ENCODE measurements at places on chromosomes 1 and 21. TPM values are rescaled to one million over a fixed set of nuclear protein-coding genes. Genes with fewer than 3 reads are reported as not detected.
A peak's percentile ranks its signal among the peaks of the same experiment; 100 is the strongest.

DNA sequence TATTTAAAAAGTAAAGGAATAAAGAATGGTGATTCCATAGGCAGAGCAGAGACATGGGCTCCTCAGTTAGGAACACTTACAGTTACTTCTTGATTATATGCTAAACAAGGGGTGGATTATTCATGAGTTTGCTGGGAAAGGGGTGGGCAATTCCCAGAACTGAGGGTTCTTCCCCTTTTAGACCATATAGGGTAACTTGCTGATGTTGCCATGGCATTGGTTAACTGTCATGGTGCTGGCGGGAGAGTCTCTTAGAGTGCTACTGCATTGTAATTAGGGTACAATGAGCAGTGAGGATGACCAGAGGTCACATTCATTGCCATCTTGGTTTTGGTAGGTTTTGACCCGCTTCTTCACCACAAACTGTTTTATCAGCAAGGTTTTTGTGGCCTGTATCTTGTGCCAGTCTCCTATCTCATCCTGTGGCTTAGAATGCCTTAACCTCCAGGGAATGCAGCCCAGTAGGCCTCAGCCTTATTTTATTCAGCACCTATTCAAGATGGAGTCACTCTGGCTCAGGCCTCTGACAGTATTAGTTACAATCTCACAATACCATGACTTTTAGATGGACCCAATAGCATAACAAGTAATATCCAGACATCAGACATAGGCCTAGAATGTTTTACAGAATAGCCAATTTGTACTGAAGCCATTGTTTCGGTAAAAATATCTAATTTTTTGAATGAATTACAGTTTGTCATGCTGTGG, 106.8 kb downstream of the ZBTB18 start:
- no peak for DNase-seq

DNA sequence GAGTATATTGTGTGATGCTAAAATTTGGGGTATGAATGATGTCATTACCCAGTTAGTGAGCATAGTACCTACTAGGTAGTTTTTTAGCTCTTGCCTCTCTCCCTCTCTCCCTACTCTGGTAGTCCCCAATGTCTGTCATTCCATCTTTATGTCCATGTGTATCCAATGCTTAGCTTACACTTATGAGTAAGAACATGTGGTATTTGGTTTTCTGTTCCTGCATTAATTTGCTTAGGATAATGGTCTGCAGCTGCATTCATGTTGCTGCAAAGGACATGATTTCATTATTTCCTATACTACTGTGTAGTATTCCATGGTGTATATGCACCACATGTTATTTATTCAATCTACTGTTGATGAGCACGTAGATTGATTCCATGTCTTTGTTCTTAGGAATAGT, 54.4 kb upstream of the NEGR1 start:
- no peak for DNase-seq

DNA sequence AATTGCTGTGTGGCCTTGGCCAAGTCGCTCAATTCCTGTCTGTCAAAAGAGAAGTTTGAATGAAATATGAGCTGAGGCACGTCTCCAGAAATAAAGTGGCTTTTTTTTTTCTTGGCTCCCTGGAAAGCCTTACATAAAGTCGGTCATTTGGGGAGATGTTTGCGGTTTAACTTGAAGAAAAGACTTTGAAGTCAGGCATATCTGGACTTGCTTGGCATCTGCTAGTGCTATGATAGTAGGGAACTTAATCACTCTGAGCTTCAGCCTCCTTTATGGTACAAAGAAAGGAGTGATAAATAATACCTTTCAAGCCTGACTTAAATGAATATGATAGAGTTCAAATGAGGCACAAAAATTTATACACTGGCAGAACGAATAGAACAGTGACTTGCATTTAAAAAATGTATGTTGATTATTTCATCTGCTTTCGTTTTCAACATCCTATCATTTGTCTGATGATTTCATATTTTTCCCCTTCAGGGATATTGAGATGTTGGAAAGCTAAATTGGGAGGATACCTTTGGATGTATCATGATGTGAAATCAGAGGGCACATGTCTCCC, 60.2 kb downstream of the FASLG start:
- DNase-seq = no peak

DNA sequence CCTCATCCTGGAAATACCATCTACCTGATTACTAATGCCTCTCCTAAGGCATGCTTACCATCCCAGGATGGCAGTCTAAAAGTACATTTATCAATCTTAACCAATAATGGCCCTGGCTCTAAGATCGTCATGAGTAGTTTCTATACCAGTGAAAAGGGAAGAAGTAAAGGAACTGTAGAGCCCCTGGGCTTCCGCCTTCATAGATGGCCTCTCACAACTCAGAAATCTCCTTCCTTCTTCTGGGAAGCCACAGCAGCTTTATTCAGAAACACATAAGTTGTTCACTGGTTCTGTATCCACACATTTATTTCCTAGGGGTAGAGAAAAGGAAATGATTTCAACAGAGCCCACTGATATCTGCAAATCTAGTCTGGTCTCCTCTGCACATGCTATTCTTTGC, 41.0 kb upstream of the CD5L start:
- DNase-seq = no peak

- DNase-seq = no peak
Measured at GRCh38 chr1:204105131-204105515, 32.2 kb downstream of the SOX13 start.

GRCh38 chr1:198101716-198102453, 54.9 kb upstream of the NEK7 start:
- DNase-seq = no peak

- no peak for DNase-seq
Measured at GRCh38 chr1:41420860-41421259, 59.6 kb downstream of the FOXO6 start.

DNA sequence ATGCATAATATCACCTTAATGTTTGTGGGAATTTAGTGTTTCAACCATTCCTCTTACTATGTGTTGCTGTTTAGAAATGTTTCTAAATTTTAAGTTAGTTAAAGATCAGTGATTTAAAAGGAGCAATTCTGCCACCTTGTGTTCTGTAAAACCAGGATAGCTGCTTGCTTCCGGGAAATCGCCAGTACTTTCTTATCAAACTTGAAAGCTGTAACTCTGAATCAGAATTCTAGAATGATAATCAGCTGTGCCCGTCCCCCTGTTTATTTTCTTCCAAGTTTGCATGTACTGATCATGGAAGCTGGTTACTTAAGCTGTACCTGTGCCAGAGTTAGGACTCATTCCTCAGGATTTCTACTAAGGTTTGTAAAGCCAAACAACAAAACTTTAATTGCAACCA, 656.4 kb downstream of the LTN1 start:
- DNase-seq = peak; percentile 65

- no peak for DNase-seq
Measured at GRCh38 chr1:182634306-182635072, 30.3 kb upstream of the RGS16 start.

GRCh38 chr1:180574031-180574713, 15.4 kb downstream of the OVAAL start:
- no peak for DNase-seq

- no peak for DNase-seq
Measured at GRCh38 chr21:46639489-46640386, 4.3 kb downstream of the PRMT2 start.

DNA sequence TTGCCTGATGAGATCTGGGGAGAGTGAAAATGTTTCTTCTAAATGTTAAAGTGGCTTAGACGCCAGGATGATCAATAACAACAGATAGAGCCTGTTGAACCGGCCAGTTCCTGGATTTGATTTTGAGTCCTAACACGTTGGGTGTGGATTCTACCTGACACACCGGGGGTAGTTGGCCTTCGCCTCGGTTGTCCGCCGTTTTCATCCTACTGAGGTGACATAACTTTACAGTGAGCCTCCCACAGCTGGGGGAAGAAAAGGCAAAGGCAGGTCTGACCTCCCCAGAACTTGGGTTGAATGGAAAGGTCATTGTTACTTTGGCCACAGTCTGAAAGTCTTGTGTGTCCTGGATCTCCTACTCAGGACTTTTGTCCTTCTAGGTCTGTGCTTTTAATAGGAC, 1.1 kb downstream of the PGD start:
- DNase-seq = no peak

- DNase-seq = no peak
Measured at GRCh38 chr1:84632673-84633434, 57.4 kb downstream of the SSX2IP start.

DNA sequence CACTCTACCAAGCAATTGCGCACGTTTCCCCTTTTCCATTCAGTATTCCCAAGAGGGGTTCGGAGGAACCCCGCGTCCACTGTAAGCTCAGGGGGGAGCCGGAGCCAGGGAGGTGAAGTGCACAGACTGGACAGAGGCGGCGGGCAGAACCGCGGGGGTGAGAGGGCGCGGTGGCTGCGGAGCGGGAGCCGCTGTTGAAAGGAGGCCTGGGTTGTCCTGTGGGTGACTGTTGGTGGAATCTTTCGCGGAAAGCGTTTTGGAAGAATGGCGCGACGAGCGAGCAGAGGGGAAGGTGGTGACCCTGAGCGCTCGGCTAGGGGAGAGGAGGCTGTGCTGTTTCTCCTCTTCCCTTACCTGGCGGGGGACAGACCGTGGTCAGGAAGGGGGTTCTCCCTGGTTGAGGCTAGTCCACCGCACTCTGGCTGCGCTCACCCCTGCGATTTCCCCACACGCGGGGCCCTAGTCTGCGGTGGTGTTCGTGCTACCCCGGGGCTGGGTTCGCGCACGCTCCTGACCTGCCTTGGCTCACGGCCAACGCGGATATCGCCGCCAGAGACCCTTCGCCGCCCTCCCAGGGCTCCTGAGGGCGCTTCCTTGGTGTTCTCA, 92.8 kb downstream of the PRKAB2 start:
- no peak for DNase-seq

DNA sequence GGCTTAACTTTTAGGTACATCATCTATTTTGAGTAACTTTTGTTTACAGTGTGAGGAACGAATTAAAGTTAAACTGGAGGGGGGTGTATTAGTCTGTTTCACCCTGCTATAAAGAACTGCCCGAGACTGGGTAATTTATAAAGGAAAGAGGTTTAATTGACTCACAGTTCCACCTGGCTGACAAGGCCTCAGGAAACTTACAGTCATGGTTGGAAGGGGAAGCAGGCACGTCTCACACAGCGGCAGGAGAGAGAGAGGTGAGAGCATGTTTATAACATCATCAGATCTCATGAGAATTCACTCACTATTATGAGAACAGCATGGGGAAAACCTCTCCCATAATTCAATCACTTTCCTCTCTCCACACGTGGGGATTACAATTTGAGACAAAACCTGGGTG, 31.9 kb upstream of the TMEM52 start:
- DNase-seq = no peak

GRCh38 chr1:184691719-184692324, 62.8 kb downstream of the EDEM3 start:
- peak; percentile 45 for DNase-seq

DNA sequence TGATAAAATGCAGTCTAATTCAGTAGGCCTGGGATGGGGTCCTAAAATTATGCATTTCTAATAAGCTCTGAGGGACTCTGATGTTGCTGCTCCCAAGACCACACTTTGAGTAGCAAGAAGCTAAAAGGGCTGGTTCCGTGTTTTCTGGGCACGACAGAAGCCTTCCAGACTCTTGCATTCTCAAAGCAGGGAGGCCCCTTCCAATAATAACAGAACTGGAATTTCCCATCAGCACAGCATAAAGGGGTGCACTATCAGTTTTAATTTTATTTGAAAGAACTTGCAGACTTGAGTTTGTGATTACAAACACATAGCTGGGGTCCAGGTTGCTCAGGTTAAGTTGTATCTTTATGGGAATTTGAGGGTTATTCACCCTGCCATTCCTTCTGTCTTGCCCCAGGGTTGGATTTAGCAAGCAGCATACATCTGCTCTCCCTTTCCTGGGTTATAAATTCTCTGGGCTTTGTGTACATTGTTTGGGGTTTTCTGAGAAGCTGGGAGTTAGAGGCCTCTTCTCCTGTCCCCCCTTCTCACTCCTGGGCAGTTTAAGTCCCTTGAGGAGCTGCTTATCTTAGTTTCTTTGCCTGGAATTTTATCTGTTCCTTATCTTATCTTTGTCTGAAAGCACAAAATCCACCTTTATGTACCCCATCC, 94.2 kb upstream of the SLC2A1 start:
- DNase-seq = no peak

DNA sequence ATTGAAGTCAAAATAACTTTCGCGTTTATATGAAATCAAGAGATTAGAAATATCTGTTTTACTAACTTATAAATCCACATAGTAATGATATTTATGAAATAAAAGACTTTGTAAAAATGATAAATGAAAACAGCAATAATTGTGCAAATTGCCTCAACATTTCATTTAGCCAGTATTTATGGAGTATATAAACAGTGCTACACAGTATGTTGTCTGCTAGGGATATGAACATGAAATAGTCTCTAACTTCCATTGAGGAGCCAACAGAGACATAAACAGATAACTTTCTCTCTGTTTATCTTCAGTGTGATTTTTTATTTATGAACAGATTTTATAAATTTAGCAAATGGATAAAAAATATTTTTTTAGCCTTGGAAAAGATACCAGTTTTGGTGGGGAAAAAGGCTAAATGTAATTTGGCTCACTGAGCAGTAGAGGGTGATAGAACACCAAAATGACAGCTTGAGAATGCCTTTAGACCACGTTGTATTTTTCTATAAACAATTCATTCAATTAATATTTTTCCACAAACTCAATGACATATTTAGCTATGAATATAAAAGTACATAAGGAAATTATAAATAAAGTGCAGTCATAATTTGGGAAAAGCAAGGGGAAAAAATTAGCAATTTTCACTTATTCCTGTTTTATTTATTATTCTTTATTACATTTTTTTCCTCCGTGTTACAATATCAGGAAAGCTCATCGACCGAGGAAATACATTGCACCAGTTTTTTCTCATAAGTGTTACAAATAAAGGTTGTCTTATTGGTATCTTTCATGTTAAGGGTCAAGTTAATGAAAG, 47.5 kb upstream of the EEIG2 start:
- DNase-seq = peak; percentile 22

GRCh38 chr1:15257309-15257708, 10.3 kb downstream of the FHAD1 start:
- no peak for DNase-seq

The TGFB2 gene
- polyA plus RNA-seq = 66.7 TPM

The GJC2 gene
- polyA plus RNA-seq = 0.48 TPM

The DNAJC28 gene
- 2.9 TPM for polyA plus RNA-seq

The PRAMEF17 gene
- not detected for polyA plus RNA-seq

The SH2D1B gene
- 0.71 TPM for polyA plus RNA-seq

The OLFML2B gene
- 83.5 TPM for polyA plus RNA-seq

The KRTAP10-7 gene
- polyA plus RNA-seq = not detected

The LIN28A gene
- not detected for polyA plus RNA-seq

The SH2D5 gene
- 0.15 TPM for polyA plus RNA-seq

The TBX15 gene
- 60.9 TPM for polyA plus RNA-seq

The TTLL10 gene
- 0.35 TPM for polyA plus RNA-seq

The CDA gene
- 0.18 TPM for polyA plus RNA-seq
